ENCODE measurements at places on chromosomes 16 and 17.

GRCh38 chr17:45123930-45124796 is 8.2 kb downstream of the PLCD3 start:
- DNase-seq = peak; percentile 78

- no peak for DNase-seq
Measured at GRCh38 chr17:1493291-1493980, 950 bp upstream of the MYO1C start.

GRCh38 chr17:53626286-53626685 is 196.4 kb upstream of the KIF2B start:
- no peak for DNase-seq

DNA sequence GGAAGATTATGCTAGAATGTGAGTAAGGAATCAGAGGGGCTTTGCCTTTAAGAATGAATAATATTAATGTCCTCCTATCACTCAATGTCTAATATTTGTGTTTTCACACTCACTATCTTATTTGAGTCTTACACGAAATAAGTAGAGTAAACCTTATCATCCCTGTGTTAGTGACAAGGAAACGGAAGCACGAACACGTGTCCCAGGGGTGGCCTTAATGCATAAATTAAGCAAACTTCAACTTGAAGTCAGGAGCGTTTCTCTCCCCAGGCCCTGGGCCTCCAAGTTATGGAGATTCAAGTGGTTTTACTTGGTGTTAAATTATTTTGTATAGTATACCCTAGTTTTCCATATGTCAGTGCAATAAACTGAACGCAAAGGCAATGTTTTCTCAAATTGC is 96.0 kb downstream of the WDR59 start:
- DNase-seq = no peak

DNA sequence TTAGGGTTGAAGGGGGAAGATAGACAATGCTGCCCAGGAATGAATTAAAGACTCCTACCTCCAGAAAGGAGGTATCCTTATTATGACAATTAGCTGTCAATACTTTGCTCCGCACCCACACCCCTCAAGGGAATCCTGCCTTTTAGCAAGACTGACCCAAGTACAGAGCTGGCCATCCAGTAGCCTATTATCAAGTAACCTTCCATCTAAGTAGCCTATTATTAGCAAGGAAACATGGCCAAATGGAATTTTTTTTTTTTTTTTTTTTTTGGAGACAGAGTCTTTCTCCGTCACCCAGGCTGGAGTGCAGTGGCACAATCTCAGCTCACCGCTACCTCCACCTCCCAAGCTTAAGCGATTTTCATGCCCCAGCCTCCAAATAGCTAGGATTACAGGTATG is 161.3 kb downstream of the PMP22 start:
- DNase-seq = no peak

DNA sequence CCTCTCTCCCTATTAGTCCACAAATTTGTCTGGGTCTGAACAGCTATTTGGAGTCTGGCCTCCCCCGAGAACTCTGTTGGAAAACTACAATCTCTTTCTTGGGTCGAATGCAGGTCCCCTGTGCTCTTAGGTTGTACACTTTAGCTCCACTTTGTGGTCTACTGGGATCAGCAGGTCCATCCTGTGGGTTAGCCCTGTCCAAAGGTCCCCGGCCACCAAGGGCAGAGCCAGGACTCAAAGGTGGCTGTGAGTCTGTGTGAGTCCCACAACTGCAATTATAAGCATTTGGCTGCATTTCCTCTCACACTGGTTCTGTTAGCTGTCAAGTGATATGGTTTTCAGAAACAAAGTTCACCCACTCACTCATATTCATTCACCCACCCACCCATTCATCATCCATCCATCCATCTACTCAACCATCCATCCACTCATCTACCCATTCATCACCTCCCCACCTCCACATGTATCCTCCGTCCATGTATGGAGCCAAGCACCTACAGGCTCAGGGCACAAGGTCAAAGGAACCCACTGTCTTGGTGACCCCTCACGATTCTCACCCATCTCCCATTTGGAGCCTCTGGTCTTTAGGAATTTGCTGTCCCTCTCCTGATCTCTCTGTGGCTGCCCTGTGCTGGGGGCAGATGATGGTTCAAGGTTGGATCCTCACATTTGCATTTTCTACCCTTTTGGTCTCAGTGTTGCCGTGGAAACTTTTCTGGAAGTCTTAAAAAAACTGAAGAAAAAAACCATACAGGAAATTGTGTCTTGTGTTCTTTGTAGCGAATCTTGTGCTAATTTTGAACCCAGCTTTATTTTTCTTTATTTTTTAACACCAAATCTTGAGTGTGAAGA is 45.8 kb downstream of the IRF8 start:
- no peak for DNase-seq

DNA sequence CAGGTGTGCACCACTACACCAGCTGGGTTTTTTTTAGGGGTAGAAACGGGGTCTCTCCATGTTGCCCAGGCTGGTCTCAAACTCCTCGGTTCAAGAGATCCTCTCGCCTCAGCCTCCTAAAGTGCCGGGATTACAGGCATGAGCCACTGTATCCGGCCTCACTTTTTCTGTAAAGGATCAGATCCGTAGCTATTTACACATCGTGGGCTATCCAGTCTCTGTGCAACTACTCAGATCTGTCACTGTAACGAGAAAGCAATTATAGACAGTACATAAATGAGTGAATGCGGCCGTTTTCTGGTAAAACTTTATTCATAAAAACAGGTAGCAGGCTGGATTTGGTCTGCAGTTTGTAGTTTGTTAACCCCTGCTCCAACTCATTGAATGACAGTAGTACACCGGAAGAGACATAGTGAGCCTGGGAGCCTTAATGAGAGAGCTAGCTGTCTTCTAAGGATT is 44.5 kb downstream of the VMP1 start:
- DNase-seq = no peak

GRCh38 chr17:77456951-77457548 is 316.3 kb downstream of the SEC14L1 start:
- DNase-seq = no peak

Data from hematopoietic multipotent progenitor cell treated with erythropoietin and hydrocortisone succinate and interleukin-3 and kit ligand, for 8 days (in vitro differentiated cells).